Activated naive CD4-positive, alpha-beta T cell treated with anti-CD3 and anti-CD28 coated beads for 36 hours (primary cell): ENCODE measurements at places on chromosomes 12 and 14.

DNA sequence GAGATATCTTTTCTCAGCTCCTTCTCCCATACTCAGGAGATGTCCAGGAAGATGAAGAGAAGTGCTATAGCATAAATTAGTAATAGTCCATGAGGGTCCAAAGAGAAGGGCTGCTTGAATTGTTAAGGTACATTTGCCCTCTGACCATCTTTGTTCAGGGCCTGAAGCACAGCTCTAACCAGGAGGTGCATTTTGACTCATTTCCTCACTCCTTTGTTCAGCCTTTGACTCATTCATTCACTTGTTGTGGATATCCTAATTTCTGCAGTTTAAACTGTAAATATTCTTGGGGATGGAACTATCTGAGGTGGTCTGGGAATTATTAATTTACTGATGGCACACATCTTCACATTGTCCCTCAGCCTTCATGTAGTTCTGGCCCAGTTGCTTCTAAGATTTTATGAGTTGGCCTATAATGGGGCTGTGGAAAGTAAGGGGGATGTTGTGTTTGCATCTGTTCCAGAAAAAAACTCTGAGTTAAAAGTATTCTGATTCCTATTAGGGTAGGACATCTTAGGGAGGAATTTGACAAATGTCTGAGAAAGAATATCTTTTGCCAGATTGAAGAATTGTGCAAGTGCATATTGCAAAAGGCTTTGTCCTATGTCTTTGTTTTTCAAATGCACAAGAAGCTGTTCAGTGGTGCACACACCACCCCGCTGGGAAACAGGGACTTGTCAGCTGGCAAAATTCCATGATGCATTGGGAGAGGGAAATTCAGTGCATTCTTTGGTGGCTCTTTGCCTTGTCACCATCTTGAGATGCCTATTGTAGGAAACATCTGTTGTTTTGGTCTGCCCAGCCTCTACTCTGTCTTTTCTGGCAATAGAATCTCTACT lies 22.1 kb downstream of the SMOC1 start:
- no peak for DNase-seq

DNA sequence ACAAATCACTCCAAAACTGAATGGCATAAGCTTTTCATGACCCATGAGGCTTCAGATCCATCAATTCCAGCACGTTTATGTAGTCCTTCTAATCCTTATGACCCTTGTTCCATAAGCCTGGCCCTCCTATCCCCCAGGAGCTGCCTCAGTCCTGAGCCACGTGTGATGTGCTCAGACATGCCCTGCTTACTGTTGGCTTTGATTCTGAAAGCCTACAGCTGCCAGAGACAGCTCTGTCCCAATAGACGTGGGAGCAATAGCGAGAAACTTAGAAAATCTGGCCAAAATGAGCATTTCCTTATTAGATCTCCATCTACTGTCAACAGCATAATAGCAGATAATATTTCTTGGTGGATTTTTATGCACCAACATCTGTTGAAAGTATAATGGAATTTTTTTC lies 33.2 kb downstream of the DUSP6 start:
- no peak for DNase-seq

DNA sequence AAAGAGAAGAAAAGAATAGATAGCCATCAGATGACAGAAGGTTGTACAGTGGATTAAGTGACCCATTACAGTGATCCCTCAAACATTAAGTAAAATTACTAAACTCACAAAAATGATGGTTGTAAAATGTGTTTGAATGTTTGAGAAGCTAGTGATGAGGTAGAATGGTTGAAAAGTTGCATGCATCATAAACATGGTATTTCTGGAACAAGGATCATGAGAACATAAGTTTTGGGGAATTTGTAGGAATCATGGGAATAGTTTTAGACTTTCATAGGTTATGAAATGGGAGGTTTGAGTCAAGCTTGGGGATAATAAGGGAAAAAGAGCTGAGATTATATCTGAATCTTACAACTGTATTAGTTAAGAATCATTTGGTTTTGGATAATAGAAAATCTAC lies 34.1 kb upstream of the NEDD1 start:
- no peak for DNase-seq

DNA sequence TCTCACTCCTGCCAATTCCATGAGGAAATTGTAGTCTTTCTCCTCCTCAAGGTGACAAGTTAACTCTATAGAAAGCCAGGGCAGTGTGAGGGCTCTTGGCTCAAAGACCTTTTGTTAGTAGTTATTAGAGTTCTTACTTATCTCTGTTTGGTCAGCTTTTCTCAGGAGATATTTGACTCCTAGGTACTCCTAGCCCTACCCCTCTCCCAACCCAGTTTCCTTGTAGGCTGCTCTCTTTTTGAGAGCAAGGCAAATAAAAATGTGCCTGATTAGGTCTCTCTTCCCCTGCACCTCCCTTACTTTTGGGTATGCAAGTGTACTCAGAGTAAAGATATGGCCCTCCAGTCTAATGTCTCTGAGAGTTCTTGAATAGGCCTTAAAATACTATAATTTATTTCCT lies 23.8 kb downstream of the BTG1 start:
- no peak for DNase-seq

DNA sequence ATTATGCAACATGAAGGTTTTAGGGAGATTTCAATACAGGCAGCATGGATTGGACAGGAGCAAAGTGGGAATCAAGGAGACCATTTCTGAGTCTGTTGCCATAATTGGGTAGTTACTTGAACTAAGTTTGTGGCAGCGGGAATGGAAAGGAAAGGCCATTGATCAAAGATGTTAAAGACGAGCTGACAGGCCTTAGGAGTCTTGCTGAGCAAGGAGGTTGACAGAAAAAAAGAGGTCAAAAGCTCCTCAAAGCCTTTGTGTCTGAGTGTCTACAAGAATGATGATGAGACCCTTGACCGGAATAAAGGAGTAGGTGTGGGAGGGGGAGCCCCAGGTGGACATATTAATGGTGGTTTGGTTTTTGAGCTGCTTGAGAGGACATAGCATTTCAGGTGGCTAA lies 9.4 kb downstream of the PLEKHA5 start:
- no peak for DNase-seq

DNA sequence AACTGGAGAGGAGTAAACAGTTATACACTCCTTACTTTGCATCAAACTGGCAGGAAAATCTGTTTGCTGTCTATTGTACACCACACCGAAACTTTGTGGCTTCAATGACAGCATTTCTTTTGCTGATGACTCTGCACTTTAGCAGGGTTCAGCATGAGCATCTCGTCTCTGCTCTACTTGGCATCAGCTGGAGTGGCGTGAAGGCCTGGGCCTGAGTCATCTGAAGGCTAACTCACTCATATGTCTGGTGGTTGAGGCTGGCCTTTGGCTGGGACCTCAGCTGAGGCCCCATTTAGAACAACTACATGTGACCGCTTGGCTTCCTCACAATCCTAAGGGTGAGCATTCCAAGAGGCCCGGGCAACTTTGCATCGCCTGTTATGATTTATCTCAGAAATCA lies 28.7 kb upstream of the REP15 start:
- no peak for DNase-seq

DNA sequence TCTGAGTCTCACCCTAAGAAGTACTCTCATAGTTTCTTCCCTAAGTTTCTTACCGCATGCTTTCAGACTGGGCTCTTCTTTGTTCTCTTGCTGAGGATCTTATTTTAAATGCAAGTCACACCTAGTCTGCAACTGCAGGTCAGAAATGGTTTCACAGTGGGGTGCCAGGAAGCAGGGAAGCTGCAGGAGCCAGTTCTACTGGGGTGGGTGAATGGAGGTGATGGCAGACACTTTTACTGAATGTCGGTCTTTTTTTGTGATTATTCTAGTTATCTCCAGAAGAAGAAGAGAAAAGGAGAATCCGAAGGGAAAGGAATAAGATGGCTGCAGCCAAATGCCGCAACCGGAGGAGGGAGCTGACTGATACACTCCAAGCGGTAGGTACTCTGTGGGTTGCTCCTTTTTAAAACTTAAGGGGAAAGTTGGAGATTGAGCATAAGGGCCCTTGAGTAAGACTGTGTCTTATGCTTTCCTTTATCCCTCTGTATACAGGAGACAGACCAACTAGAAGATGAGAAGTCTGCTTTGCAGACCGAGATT lies 1.7 kb downstream of the FOS start:
- no peak for DNase-seq

DNA sequence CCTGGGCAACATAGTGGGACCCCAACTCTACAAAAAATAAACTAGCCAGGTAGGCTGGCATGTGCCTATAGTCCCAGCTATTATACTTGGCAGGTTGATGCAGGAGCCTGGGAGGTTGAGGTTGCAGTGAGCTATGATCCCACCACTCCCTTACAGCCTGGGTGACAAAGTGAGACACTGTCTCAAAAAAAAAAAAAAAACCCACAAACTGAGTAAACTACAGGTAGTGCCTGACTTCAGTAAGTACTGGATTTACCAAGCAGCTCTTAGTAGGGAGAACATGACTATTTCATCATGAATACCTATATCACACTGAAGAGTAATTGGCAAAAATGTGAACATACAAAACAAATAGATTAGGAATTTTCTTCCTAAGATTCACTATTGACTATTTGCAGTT lies 32.4 kb upstream of the AP4S1 start:
- DNase-seq: peak; percentile 19

GRCh38 chr12:123868791-123869190 lies 103.8 kb downstream of the CCDC92 start:
- no peak for DNase-seq

DNA sequence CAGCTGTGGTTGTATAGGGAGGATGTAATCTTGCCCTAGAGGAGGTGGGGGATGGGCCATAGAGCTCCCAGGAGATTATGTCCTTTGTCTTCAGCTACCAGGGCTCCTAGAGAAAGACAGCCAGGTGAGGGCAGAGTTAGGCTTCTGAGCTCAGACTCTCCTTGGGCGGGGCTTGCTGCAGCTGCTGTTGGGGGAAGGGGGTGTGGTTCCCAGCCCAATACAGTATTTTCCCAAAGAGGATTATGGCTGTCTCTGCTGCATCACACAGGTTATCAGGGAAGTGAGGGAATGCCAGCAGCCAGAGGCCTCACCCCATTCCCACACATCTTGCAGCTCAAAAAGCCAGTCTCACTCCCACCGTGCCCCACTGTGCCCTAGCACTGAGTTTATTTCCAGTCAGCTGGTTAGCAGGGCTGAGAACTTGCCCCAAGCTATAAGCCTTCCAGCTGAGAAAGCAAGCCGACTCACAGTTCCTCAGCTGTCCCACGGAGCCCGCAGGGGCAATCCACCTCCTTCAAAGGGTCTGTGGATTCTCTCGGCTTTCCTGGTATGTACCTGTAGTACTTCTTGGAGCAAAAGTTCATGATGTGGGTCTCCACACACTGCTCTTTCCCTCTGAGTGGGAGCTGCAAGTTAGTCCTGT lies 217.3 kb upstream of the CPNE8 start:
- no peak for DNase-seq

DNA sequence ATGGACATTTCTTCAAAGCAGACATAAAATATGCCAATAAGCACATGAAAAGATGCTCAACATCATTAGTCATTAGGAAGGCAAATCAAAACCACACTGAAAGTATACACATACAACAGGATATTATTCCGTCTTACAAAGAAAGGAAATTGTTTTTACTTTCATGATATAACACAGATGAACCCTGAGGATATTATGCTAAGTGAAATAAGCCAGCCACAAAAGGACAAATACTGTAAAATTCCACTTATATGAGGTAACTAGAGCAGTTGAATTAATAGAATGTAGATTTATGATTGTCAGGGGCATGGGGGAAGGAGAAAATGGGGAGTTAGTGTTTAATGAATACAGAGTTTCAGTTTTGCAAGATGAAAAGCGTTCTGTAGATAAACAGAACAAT lies 4.2 kb downstream of the ACYP1 start:
- no peak for DNase-seq

GRCh38 chr12:39048395-39048794 lies 143.0 kb upstream of the CPNE8 start:
- no peak for DNase-seq

GRCh38 chr12:71591601-71592000 lies 72.0 kb downstream of the ZFC3H1 start:
- no peak for DNase-seq

GRCh38 chr14:28542040-28542439 lies 224.5 kb upstream of the FOXG1 start:
- DNase-seq: no peak

DNA sequence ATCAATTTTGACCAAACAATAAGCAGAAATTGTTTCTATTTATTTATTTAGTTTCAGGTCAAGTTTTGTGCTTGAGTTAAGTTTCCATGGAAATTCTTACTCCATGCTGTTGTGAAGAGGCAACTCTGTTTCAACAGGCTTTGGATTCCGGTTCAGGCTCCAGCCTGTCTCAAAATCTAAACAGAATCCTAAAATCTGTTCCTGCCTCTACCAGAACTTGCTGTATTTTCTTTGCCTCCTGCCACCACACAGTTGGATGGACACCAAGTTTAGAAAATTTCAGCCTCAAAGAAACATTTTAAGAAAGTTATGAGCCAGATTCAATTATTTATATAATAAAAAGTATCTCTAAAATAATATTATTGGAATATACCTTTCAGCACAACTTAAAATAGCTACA lies 330.9 kb downstream of the FOXG1 start:
- no peak for DNase-seq

DNA sequence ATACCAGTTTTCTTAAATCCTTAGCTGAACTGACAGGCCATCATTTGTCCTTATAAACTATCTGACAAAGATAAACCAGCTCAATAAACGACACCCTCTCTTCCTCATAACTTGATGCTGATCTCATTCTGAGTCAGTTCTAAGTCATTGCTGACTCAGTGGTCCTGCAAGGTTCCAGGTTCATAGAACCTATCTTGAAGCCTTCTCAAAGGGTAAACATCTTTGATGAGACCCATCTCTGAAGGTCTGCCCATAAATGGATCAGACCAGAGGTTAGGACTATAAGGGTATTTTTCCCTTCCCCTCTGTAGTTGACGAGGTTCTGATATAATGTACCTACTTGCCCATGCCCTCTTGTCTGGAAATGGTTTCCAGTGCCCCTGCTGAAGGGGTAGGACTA lies 11.9 kb downstream of the NAA25 start:
- DNase-seq: peak; percentile 59

GRCh38 chr14:38412654-38413053 lies 156.8 kb upstream of the CLEC14A start:
- no peak for DNase-seq

- DNase-seq: no peak
Measured at GRCh38 chr12:117330441-117331113, 30.8 kb downstream of the NOS1 start.

GRCh38 chr14:102086709-102086971 lies 204 bp downstream of the HSP90AA1 start:
- DNase-seq: no peak

GRCh38 chr12:90122681-90123080 lies 414.0 kb upstream of the ATP2B1 start:
- DNase-seq: no peak

DNA sequence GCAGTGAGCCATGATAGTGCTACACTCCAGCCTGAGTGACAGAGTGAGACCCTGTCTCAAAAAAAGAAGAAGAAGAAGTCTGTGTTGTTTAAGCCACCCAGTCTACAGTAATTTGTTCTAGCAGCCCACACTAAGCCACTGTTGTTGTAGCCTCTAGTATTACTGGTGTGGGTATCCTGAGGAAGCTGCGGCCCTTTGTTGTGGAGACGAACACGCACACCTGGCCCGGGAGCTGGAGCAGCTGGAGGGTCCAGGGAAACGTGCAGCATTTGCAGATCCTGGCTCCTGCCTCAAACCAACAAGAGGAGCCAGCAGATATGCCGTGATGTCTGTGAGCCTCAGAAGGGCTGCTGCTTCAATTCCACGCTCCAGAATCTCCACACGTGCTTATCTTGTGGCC lies 65.3 kb downstream of the MAP1LC3B2 start:
- no peak for DNase-seq

GRCh38 chr12:2785017-2785416 lies 9.8 kb upstream of the FKBP4 start:
- DNase-seq: no peak

GRCh38 chr12:51018956-51019355 lies 7.2 kb downstream of the SLC11A2 start:
- no peak for DNase-seq
